ENCODE measurements at places on chromosomes 1 and 21. TPM values are rescaled to one million over a fixed set of nuclear protein-coding genes. Genes with fewer than 3 reads are reported as not detected.

- no peak for DNase-seq
Observed at GRCh38 chr21:43771199-43771675, 4.9 kb downstream of the CSTB start.

DNA sequence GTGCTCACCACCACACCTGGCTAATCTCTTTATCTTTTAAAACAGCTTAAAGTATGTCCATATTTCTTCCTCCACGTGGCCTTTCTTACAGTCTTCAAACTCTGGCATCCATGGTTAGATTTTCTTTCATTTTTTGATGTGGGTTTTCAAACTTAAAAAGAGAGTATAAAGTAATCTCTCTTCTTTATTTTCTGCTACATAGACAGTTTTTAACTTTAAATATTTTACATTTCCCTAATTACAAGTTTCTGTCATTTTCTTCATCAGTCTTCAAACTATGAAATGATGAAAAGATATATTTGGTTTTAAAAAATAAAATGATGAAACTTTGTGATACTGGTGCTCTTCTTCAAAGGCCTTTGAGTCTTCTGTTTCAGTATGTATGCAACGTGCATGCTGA is 143.5 kb upstream of the ESRRG start:
- DNase-seq, result no peak

CD1E gene
- total RNA-seq, result 0.50 TPM

- peak; percentile 87 for DNase-seq
Observed at GRCh38 chr21:42234464-42235241, 15.7 kb downstream of the ABCG1 start.

IQCC gene
- 0.92 TPM for total RNA-seq

POU3F1 gene
- total RNA-seq, result not detected

DNA sequence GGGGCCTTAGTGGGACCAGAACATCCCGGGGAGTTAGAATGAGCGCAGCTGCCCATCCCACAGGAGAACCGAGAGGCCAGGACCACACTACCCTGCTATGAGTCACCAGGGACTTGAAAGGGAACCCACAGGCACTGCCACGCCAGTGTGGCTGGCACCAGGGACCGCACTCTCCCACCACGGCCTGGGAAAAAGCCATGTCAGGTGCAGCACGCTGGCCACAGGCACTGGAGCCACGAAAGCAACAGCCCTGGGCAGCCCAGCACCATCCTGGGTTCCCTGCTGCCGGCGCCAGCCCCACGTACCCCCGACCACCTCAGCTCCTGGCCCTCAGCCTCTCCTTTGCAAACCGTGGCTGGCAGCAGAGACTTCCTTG is 14.1 kb upstream of the TMEM240 start:
- DNase-seq, result no peak

DNA sequence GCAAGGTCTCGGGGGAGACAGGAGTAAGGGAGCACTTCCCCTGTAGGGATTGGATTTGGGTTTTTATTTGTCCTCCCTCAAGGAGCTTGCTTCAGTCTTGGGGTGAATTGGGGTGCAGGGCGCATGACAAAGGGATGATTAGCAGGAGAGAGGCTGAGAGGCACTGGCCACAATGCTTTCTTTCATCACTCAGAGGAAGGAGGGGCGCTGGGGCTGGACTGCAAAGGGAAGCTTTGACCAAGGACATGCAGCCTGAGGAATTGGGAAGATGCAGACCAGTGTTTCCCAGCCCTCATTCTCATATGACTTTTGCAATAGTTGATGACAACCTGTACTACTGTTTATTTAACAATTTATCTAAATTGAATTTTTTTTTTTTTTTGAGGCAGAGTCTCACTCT is 34.1 kb upstream of the PDPN start:
- DNase-seq, result no peak

- DNase-seq, result no peak
Observed at GRCh38 chr1:9086045-9086444, 16.6 kb upstream of the SLC2A5 start.

DNA sequence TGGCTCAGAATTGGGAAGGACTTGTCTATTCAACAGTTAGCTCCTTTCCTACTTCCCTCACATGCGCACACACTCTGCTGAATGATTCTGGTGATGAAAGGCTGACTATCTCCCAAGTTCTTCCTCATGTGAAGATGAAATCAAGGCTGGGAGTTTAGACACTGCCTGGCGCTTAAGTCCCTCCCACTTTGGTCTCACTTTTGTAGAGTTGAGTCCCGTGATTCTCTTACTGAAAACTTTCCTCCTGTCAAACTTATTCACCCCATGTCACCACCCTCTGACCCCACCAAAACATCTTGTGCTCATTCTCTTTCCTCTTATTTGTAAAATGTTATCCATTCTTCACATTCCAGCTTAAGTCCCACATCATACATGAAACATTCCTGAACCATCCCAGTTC is 8.4 kb upstream of the MRPS6 start:
- DNase-seq, result no peak

- DNase-seq, result no peak
Observed at GRCh38 chr1:8816264-8816663, 1.2 kb downstream of the RERE start.

DNA sequence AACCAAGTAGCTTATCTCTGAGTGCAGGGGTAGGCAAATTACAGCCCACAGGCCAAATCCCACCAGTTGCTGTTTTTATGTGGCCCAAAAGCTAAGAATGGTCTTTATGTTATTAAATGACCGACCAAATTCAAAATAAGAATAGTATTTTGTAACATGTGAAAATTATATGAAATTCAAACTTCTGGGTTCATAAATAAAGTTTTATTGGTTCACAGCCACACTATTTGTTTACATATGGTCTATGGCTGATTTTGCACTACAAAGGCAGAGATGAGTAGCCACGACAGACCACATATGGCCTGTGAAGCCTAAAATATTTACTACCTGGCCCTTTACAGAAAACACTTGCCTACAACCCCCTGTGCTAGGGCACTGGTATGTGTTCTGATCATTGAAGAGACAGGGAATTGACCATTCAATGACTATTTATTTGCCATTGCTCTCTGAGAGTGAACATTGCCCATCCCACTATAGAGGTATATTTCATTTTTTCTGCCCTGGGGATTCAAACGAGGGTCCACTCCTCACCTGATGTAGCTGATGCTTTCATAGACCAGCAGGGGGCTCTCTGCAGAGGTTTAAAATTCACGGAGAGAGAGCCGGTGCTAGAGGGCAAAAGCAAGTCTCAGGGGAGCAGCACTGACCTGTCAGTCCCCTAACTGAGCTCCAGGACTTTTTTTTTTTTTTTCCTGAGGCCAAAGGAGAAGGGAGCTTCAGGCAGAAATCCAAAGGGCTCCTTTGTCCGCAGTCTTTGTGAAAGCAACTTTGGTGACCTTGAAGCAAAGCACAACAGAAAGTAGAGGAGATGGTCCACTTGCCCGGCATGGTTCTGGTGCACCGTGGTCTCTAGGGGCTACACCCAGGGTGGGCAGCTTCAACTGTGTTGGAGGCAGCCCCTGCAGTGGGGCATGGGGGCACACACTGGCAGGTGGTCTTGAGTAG is 7.3 kb upstream of the GNL2 start:
- DNase-seq, result no peak

FAM151A gene
- total RNA-seq, result 1.2 TPM

- no peak for DNase-seq
Observed at GRCh38 chr1:153733970-153734369, 6.1 kb downstream of the INTS3 start.

ELAPOR1 gene
- 0.30 TPM for total RNA-seq

DNA sequence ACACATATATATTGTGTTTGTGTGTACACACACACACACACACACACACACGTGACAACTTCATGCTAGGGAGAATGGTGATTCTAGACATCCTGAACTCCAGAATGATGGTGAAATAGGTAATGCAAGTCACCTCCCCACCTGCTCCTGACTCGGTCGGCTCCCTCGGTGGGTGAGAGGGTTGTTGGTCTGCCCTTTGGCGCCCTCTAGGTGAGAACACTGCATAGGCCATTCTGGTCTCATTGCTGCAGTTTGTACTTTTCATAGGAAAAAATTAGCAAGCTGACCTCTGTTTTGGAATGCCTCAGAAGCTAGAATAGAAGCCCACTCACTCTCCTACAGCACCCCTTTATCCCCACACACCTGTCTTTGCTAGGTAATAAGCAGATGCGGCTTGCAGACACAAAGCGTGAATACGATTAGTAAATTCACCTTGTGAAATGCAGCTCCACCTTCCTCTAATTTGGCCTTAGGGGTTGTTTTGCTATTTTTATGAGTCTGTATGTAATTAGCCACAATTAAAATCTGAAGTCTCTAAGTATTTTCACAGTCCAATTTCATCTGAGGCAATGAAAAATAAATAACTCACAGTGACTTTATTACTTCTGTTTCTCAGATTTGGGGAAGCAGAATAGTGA is 130.0 kb upstream of the KCNJ15 start:
- peak; percentile 59 for DNase-seq

DNA sequence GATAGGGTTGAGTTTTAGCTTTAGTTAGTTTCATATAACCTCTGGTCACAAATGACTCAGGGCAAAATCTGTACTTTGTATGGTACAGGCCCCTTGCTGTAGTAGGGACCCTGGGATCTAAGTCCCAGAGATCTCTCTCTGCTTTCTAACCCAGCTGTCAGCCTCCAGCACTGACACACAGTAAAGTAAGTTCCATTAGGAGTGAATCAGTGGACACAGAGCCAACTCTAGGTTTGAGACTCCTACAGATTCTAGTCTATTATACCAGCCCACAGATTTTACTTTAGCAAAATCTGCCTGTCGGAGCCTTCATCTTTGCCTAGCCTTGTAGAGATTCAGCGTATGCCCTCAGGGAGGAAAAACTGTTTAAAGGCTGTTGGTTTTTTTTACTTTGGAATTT is 52.5 kb downstream of the ANGPTL1 start:
- no peak for DNase-seq

- no peak for DNase-seq
Observed at GRCh38 chr1:195745189-195746010, 862.8 kb downstream of the KCNT2 start.

DNA sequence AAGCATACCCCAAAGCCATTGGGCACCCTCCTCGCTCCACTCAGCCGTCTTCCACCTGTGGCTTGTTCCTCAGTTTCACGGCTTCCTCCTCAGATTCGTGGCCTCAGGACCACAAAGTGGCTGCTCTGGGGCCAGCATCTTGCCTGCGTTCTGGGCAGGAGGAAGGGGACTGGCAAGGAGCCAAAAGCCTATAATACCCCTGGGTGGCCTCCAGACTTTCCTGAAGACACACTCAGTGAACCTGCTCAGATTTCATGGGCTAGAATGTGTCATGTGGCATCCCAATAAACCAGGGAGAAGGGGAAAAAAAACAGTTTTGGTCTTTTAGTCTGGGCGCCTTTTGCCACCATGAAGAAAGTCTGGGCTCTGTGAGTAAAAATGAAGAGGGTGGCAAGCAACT is 62.0 kb downstream of the SDC3 start:
- no peak for DNase-seq

SH2D2A gene
- total RNA-seq, result 1.0 TPM

- DNase-seq, result no peak
Observed at GRCh38 chr1:31218705-31219104, 21.0 kb downstream of the NKAIN1 start.

EPHB2 gene
- total RNA-seq, result 2.4 TPM

ESRRG gene
- 51.5 TPM for total RNA-seq

DNA sequence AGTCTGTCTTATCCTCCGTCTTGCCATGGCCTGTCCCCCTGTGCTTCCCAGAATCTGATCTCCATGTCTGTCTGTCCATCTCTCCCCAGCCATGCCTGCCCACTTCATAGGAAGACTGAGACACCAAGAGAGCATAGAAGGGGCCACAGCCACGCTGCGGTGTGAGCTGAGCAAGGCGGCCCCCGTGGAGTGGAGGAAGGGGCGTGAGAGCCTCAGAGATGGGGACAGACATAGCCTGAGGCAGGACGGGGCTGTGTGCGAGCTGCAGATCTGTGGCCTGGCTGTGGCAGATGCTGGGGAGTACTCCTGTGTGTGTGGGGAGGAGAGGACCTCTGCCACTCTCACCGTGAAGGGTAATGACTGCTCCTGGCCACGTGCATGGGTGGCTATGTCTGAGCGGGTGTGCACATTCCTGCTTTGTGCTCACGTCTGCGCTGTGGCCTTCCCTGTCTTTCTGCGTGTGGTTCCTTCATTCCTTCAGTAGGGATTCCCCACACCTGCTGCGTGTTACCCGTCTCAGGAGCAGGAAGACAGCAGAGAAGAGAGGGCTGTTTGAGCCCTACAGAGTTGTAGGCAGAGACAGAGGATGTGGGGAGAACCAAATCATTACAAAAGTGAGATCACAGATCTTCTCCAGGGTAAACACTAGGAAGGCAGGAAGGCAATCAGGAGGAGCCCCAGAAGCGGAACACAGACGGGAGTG is 80.8 kb downstream of the OBSCN start:
- no peak for DNase-seq

- DNase-seq, result no peak
Observed at GRCh38 chr1:30033256-30034104, 689.9 kb downstream of the MATN1 start.

AMY1B gene
- not detected for total RNA-seq

DNA sequence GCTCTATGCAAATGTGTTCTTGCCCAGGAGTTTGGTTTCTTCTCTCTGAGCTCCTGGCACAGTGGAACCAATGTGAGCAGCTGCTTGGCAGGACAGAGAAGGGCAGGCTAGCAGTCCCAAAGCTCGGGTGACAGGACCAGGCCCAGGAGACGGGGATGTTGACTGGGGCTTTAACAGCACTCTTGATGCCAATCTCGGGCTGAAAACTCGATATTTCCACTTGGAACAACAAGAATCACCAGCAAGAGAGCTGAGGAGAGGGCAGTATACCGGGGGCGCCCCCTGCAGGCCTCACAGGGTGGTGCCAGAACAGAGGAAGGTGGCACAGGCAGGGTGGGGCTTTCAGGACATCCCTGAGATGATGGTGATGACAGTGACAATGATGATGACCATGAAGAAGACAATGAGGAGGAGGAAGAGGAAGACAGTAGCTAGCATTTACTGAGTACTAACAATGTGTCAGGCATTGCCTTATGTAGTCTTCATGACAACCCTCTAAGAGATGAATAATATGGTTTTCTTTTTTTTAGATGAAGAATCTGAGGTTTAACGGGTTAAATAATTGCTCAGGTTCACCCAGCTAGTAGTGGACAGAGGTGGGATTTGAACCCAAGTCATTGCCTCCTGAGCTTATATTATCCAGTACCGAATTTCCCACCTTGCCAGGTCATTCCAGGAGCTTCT is 2.7 kb upstream of the KCNJ9 start:
- DNase-seq, result no peak

FCGR2B gene
- total RNA-seq, result 12.6 TPM

- DNase-seq, result no peak
Observed at GRCh38 chr1:24308365-24309015, 10.7 kb upstream of the GRHL3 start.

GRCh38 chr21:30014886-30015285 is 75.1 kb upstream of the GRIK1 start:
- no peak for DNase-seq

ACTN2 gene
- total RNA-seq, result 2,394 TPM

- no peak for DNase-seq
Observed at GRCh38 chr1:182855911-182856310, 16.8 kb downstream of the DHX9 start.

DNA sequence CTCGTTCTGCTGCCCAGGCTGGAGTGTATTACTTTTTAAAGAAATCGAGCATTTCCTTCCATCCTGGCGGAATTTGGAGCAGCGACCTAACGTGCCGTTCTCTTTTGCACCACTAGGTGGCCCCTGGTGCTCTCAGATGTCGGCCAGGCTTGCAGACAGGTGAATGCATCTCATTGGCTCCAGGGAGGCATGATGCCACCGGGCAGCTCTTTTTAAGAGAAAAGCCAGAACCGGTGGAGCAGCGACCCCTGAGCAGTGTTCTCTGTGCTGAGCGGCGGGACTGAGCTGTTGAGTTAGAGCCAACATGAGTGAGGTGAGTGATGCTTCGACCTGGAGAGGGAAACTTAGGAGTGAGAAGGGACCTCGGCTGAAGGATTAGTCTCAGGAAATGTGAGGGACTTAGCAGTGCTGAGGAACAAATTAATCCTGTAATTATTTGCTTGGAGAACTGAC is at the start of gene PCP4:
Gene PCP4 (plus strand): TSS at position 241 of the 453 bp plus-strand sequence. CDS start 64 bp downstream, at position 305.
- DNase-seq, result peak; percentile 38

IL20 gene
- total RNA-seq, result not detected

All from left ventricle myocardium superior (tissue), 1 donor.